Urothelium cell line (cell line): ENCODE measurements at places on chromosomes 7 and 10.

- DNase-seq, result no peak
Measured at GRCh38 chr10:53836638-53837037, 964.4 kb downstream of the PCDH15 start.

DNA sequence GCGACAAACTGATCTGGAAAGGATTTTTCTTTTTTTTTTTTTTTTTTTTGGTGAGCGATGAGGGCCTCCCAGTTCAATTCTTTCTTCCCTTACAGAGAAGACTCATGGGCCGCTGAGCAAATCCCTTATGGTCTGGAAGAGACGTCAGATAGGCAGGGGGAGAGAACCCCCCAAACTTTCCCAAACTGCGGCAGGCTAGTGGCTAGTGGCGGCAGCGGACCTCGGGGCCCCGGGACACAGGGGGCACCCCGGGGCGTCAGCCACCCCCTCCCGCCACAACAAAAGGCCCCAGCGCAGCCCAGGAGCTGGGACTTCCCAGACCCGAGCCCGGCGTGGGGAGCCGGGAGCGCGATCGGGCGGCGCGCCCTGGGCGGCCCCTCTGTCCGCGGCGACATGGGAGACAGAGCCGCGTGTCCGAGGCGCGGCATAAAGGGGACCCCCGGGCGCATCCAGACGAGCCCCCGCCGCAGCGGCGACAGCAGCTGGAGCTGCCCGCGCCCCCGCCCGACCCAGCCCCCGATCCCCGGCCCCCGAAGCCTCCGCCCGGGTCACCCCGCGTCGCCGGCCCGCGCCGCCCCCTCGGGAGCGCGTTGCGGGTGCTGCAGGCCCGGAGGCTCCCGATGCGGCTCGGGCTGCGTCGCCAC, 755 bp downstream of the FAM171A1 start:
- peak; percentile 60 for DNase-seq

- peak; percentile 39 for DNase-seq
Measured at GRCh38 chr10:28839600-28840007, 162.3 kb downstream of the BAMBI start.

DNA sequence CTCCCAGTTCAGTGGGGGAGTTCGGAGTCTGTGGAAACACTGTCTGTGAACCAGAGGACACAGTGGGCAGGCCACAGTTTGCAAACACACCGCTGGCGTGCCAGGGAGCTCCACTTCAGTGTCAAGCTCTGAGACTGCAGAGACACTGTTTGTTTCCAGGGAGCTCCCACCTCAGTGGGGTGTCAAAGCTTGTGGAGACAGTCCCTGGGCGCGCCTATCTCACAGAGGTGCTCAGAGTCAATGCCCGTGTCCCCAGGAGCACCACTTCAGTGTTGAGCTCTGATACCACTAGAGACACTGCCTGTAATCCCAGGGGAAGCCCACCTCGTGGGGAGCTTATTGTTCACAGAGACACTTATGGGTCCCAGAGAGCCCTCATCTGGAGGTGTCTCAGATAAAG, 4.3 kb downstream of the MYO1G start:
- no peak for DNase-seq

- peak; percentile 67 for DNase-seq
Measured at GRCh38 chr7:21960922-21961321, 15.2 kb upstream of the CDCA7L start.

DNA sequence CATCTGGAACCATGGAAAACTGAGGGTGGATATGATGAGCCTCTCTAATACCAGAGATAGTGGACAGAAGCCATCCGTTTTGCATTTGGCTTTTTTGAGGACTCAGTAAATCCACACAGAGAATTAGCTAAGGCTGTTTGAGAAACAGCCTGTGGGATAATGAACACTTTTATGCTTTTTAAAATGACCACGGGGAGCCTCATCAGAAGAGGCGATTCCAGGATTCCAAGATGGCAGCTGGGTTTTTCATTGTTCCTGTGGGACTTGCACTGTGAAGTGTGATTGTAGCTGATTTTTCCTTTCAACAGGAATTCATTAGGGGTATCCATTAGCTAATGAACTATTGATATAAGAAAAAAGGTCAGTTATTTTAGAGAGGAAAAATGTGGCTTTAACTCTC, 353.2 kb downstream of the AUTS2 start:
- DNase-seq, result no peak

DNA sequence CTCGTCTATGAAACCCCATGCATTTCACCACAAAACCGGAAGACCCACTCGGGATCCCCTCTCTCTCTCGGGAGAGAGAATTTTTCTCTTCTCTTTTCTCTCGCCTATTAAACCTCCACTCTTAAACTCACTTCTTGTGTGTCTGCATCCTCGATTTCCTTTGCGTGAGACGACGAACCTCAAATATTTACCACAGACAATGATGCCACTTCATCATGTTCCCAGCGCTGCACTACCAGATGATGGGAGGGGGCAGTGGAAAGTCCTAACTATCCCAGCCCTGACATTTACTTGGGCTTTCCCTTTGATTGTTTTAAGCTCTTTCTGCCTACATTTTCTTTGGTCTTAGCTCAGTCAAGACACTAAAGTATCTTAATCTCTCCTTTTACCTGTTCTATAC, 906.7 kb downstream of the GRID1 start:
- DNase-seq, result no peak

GRCh38 chr7:55230014-55230413, 135.1 kb upstream of the LANCL2 start:
- DNase-seq, result no peak

- DNase-seq, result peak; percentile 56
Measured at GRCh38 chr7:79420464-79420863, 33.0 kb downstream of the MAGI2 start.

DNA sequence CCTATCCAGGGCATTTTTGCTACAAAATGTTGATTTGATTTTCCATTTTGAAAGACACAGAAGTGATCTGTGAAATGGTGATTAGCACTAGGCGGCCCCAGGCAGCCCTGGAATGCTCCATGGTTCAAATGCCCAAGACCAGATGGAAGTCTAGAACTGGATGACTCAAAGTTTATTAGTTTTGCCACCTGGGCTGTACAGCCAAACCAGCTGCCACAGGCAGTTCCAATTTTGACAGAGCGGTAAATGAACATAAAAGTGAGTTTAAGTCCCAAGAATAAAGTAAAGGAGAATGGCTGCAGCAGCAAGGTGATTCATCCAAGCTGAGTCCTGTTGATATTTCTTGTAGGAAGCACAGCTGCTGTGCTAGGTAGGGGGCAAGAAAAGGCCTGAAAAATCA, 180.5 kb downstream of the SUGCT start:
- DNase-seq, result no peak
